ENCODE measurements at places on chromosomes 4 and X.
A peak's percentile ranks its signal among the peaks of the same experiment; 100 is the strongest.

DNA sequence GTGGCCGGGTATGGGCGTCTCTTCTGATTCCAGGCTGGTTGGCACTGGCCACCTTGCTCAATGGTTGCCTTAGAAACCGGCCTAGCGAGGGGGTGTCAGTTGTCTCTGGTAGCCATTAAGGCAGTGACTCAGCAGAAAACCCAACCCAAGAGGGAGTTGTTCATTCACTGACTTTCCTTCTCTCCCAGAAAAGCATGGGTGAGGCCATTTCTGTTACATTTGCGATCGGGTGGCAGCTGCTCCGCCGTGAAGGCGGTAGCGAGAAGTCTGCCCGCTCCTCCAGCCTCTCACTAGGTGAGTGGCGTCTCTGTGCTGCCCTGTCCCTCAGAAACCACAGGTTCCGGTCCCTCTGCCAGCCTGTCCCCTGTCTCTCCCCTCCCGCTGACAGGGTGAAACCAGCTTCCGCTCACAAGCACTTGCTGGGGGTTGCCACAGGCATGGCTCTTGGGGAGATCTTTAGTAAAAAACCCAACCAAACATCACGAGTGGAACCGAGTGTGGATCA lies 17.4 kb downstream of the IRAK1 start:
- no peak for DNase-seq

GRCh38 chr4:142927721-142928120 lies 81.6 kb upstream of the INPP4B start:
- no peak for DNase-seq

DNA sequence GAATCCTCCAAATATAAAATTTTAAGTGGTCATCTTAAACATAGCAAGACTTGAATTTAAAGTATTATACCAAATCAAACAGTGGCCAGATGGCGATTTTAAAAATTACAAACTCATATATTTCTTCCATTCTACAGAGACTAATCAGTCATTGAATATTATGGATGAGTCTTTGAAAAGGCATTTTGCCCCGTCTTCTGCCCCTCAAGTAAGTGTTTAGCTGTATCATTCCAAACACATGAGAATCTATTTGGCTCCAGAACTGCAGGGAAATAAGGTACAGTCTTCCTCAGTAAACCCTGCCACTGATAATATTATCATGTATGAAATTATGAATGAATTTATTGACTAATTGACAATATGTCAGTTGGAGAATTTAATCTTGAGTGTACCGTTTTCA lies 191.0 kb downstream of the SLC7A11 start:
- DNase-seq = no peak

DNA sequence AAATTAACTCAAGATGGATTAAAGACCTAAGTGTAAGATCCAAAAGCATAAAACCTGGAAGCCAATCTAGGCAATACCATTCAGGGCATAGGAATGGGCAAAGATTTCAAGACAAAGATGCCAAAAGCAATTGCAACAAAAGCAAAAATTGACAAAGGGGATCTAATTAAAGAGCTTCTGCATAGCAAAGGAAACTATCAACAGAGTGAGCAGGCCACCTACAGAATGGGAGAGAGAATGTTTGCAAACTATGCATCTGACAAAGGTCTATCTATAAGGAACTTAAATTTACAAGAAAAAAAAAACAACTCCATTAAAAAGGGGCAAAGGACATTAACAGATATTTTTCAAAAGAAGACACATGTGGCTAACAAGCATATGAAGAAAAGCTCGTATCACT lies 171.9 kb downstream of the RAB28 start:
- no peak for DNase-seq

DNA sequence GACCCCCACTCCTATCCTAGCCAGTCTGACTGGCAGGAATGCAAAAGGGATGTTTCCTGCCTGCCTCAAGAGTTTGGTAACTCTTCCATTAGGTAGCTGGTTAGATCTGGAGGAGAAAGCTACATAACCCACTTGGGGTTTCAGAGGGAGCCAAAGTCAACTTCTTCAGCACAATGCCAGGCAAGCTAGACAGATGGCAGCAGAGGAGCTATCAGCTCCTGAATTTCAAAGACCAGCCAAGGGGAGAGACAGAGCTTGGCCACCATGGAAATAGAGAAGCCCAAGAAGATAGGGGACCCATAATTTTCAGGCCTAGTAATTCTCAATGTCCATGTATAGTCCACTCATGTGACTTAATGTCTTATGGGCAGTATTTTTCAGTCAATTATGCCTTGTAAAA lies 56.4 kb downstream of the PGRMC1 start:
- DNase-seq = no peak

DNA sequence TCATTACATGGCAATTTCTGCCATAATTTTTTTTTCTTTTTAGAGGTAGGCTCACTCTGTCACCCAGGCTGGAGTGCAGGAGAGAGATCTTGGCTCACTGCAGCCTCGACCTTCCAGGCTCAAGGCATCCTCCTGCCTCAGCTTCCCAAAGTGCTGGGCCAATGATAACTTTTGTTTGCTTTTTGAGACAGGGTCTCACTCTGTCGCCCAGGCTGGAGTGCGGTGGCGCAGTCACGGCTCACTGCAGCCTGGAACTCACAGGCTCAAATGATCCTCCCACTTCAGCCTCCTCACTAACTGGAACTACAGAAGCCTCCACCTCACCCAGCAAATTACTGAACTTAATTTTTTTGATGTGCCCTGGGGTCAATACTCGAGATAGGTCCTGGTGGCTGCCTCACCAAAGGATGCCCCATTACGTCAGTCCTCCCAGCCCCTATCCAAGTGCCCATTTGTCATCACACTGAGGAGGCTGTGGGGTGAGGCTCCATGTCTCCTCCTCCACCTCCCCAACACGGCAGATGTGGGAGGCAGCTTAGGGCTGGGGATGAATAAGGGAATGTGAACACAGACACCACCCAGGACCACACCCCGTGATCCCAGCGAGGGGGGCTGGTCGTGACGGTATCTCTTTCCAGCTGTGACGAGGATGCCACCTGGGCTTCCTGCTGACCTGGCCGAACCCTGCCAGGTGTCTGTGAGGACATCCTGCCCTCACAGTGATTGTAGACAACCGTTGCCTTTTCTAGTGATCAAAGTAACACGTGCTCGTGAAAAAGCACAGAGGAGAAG lies 12.4 kb upstream of the NKX1-1 start:
- DNase-seq = no peak

- no peak for DNase-seq
Observed at GRCh38 chrX:78514852-78515251, 144.3 kb downstream of the RTL3 start.

- no peak for DNase-seq
Observed at GRCh38 chr4:86993909-86994681, 59.3 kb downstream of the AFF1 start.

DNA sequence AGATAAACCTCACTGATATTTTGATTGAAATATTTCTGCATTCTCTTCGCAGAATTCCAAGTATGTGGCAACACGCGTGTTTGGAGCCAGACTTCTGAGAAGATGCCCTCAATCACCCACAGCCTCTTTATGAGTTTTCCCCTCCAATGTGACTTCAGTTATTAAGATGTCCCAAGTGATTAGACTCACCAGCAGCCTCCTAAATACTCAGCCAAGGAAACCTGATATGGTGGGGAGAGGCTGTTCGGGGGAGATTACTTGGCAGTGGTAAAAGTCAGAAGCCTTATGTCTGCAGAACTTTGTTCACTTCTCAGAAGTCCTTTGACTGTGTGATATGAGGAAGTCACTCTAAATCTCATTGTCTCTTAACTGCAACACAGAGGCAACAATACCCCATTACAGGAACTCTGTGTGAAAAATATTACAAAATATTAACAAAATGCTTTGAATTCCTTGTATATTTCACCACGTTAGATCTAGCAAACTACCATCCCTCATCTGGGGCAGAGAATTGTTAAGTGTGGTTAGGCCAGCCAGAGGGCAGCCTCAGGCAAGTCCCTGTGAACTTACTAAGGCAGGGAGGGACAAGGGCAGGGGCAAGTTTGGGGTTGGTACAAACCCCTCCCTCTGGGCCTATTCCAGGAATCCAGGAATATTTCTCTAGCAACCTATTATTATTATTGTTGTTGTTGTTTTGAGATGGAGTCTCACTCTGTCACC lies 151.4 kb upstream of the USP9X start:
- DNase-seq = no peak

DNA sequence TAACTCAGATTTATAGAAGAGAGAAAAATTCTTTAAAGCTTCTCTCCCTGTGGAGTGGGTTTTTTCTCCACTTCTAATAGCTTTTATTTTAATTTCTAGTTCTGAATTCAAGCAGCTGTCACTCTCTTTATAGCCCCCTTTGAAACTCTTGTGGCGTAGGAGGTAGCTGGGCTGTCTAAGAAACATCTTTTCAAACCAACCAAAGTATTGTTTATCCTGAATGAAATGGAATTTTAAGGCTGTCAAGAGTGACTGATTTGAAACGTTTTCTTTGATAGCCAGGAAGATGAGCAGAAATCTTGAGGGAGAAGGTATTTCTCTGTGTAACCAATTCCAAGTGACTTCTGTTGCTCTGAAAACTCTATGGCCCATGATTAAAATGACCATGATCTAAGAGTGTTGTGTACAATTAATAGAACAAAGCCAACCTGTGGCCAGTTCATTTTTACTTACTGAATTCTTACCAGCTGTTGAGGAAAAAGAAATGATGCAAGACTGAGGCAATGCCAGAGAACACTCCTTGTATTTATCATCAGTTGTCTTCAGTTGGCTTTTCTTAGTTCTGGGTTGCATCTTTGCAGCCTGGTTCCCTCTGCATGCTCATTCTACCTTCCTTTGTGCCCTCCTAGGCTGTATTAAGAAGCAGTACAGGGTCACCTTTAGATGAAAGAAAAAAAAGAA lies 298.4 kb downstream of the ARHGAP10 start:
- no peak for DNase-seq

GRCh38 chr4:48100256-48100655 lies 33.8 kb downstream of the TXK start:
- no peak for DNase-seq

DNA sequence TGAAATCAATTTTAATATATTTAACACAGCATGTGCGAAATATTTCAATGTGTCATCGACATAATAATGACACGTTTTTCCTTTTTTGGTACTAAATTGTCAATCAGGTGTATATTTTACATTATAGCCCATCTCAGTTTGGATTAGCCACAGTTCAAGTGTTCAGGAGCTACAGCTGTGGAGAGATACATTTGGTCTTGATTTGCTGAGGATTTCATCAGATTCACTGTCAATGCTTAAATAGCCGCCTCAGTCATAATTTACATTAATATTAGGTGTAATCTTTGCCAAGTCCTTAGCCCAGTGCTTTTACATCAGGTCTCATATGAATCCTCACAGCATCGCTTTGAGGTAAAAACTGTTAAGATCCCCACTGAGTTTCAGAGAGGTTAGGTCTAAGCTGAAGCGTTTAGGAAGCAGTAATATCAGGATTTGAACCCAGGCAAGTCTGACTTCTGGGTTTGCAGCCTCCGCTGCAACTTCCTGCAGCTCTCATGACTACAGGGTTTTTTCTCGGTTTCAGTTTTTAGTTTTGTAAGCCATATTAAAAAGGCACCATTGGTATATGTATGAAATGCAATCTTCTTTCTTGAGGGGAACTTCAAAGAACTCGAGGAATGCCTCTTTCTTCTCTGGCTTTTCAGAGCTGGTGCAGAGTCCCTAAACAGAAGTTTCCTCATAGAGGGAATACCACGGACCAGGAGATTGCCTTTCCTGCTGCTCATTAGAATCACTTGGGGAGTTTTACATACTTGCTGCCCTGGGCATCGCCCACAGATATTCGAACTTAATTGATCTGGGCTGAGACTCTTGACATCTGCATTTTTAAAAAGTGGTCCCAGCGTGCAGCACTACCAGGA lies 6.4 kb downstream of the MTM1 start:
- no peak for DNase-seq

GRCh38 chr4:40283968-40284367 lies 51.2 kb upstream of the CHRNA9 start:
- peak; percentile 71 for DNase-seq

- DNase-seq = no peak
Observed at GRCh38 chr4:1152290-1152689, 20.1 kb downstream of the SPON2 start.

DNA sequence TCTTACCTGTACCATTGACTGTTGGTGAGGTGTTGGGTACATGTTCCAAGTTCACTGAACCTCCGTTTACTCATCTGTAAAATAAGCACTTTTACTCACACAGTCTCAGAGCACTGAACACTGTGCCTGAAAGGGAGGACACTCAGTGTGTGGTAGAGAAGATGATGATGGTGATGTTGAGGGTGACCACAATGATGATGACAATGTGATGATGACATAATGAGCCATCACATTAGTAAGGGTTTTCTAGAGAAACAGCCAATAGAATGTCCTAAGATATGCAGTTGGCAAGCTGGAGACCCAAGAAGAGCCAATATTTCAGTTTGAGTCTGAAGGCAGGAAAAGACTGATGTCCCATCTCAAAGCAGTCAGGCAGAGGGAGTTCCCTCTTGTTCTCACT lies 315.4 kb upstream of the IGFBP7 start:
- no peak for DNase-seq

DNA sequence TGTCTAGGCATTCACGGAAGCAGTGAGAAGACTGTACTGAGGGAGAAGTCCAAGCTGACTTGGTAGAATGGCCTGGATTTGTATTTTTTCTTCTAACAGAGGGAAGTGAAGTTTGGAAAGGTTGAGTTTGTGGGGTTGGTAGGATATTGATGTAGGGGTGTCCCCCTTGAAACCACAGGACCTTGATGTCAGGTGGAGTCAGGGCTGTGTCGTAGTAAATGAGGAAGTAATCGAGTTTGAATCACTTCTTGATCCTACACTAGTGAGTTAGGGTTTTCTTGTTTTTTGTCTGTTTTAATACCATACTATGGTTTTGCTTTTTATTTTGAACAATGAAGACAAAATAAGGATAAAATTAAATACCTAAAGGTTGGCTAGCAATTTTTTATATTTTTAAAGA lies 30.1 kb upstream of the ANAPC4 start:
- DNase-seq = no peak

DNA sequence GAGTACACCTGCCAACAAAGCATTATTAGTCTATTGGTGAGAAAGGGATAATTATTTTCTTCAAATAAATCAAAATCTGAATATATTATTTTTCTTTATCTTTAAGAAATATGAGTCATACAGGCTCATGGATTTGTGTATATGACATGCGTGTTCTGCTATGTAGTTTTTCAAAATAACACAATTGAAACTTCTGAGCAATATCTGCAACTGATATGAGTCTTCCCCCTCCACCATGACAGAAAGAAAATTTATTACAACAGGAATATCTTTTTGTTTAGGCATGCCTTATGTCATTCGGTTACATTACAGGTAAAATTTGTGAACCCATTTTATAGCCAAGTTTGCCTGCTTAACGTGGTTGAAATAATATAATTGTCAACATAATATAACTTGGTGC lies 32.0 kb downstream of the TMPRSS11A start:
- no peak for DNase-seq

- DNase-seq = no peak
Observed at GRCh38 chrX:16319929-16320328, 152.6 kb downstream of the MAGEB17 start.

GRCh38 chr4:162356181-162356580 lies 192.4 kb upstream of the FSTL5 start:
- DNase-seq = no peak

GRCh38 chrX:133335027-133335426 lies 80.3 kb downstream of the GPC4 start:
- DNase-seq = no peak

All from stimulated activated CD8-positive, alpha-beta memory T cell treated with anti-CD3 and anti-CD28 coated beads, Interleukin-12 subunit alpha, Interleukin-12 subunit beta, amount 100 ng/mL, for 1 hour (primary cell).